Stimulated activated naive CD8-positive, alpha-beta T cell treated with anti-CD3 and anti-CD28 coated beads, Interleukin-15, Interleukin-2, amounts not matched to agents 100 U/mL and 50 U/mL, for 24 hours (primary cell): ENCODE measurements at places on chromosomes 1 and 21.

- no peak for DNase-seq
Observed at GRCh38 chr1:201266774-201267173, 16.5 kb upstream of the PKP1 start.

- DNase-seq, result no peak
Observed at GRCh38 chr1:179206812-179207211, 22.7 kb downstream of the ABL2 start.

DNA sequence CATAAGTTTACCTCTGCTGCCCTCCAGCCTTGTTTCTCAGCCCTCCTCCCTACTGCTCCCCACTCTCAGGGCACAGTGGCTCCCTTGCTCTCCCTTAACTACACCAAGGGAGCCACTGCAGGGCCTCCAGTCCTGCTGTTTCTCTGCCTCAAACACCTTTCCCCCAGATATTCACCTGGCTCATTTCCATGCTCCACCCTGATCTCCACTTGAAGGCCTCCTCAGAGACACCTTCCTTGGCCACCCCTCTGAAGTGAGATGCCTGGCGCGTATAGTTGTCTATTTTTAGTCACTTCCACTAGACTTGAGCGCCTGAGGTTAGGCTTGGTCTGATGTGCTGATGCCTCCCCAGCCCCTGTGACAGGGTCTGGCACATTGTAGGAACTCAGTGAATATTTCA, 34.9 kb downstream of the SEC16B start:
- DNase-seq, result no peak

GRCh38 chr1:183869230-183869629, 64.3 kb downstream of the RGL1 start:
- DNase-seq, result no peak

- no peak for DNase-seq
Observed at GRCh38 chr1:230139741-230140140, 72.7 kb downstream of the GALNT2 start.

DNA sequence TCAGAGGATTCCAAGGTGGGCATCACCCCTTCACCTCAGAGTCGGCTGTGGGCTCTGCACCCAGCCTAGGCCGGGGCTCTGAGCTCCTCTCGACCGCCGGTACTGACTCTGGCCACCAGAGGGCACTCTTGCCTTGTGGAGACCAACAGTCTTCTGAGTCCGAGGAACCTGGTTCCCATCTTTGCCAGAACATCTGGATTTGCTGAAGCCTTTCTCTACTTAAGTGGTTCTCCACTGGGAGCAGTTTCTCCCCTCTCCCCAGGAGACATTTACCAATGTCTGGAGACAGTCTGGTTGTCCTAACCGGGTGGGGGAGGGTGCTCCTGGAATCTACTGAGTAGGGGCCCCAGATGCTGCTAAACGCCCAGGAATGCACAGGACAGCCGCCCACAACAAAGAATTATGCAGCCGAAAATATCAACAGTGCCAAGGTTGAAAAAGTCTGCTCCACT, 9.4 kb downstream of the ETV3L start:
- peak; percentile 93 for DNase-seq

- DNase-seq, result no peak
Observed at GRCh38 chr1:3136532-3136931, 67.5 kb downstream of the PRDM16 start.

DNA sequence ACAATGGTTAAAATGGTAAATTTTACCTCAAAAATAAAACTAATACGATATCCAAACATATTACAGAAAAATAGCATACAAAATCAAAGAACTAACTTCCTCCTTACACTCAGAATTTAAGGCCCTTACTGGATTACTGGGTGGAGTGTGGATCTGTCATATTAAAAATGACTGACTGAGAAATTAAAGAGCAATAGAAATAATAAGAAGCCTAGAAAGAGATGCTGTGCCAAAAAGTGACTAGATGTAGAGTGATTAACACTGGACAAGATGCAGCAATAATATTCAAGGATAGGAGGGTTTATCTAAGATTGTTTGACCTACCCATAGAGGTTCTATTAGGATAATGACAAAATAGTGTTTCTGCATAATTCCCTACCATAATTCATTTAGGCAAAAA, 424.3 kb downstream of the SETD4 start:
- DNase-seq, result no peak

GRCh38 chr1:74811436-74812179, 78.7 kb downstream of the TYW3 start:
- no peak for DNase-seq

GRCh38 chr1:167820684-167821355, 93.1 kb downstream of the ADCY10 start:
- DNase-seq, result no peak

GRCh38 chr1:30808067-30808662, 50.6 kb upstream of the LAPTM5 start:
- no peak for DNase-seq

GRCh38 chr1:115239426-115239825, 98.6 kb downstream of the NGF start:
- no peak for DNase-seq

DNA sequence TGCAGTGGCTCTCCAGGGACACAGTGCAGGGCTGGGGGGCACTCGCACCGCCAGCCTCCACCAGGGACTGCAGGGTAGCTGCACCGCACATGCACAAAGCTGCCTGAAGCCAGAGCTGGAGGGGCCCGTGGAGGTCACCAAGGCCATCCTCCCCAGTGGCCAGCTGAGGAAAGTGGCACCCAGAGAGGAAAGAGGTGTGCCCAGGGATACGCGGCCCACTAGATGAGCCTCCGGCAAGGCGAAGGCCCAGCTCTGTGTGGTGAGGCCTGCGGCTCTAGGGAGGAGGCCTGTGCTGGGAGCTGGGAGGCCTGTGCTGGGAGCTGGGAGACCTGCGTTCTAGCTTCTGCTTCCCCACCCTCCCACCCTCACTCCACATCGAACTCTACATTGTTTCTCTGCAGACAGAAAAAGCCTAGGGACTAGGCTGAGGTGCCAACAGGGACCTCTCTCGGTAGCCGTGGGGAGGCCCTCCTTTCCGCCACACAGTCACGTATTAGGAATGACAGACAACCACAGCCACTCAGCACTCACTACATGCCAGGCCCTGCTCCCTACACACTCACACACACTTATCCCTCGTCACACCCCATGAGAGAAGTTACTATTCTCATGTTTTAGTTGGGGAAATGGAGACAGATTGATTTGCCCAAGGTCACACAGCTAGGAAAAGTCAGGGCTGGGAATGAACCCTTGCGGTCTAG, 921 bp upstream of the ASCL5 start:
- DNase-seq, result no peak

GRCh38 chr1:116944613-116945012, 34.9 kb downstream of the PTGFRN start:
- DNase-seq, result no peak

DNA sequence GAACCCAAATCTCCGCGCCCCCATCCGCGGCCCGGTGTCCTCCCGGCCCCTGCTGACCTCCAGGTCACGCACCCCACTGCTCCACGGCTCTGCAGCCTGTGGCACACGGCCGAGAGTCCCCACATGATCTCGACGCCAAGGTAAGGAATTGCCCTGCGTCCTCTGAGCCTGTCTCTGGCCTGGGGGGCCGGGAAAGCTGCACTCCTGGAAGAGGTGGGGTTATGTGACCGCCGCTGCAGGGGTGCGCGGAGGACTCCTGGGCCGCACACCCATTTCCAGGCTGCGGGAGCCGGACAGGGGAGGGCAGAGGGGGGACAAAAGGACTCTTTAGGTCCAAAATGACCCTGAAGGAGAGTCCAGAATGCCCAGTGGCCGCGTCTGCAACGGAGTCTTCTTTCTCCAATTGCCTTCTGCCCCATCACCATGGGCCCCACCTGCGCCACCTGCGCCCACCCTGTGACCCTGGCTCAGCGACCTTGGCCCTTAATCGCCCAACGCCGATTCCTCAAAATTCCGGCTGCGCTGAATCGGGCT, 997 bp upstream of the SIM2 start:
- DNase-seq, result no peak

GRCh38 chr1:22452481-22452957, 868 bp downstream of the ZBTB40 start:
- no peak for DNase-seq

DNA sequence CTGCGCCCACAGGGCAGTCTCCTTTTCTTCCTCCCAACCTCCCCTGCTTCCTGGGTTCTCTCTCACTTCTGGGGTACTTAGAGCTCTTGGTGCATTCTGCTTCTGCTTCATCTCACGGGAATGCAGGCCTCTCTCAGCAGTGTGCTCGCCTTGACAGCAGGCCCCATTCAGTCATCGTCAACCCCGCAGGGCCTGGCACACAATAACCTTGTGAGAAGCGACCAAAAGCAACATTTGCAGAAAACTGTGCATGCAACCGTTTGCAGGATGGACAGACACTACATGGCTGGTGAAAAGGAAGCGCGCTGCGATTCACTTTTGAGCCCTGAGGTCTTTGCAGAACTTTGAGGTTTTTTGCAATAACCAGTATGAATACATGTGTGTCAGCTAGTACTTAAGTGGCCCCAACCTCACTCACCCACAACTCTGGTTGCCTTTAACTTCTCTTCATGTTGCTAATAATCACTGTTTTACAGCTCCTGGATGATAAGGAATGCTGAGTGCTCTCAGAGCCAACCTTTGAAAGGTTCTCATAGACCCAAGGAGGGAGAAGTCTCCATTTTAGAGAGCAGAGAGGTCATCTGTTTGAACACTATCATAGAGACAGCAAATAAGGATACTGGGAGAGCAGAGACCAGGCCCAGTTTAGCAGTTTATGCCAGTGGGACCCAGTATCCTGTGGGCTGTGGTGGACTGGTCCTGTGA, 2.5 kb upstream of the CD160 start:
- DNase-seq, result no peak

- DNase-seq, result no peak
Observed at GRCh38 chr1:225835856-225836255, 25.9 kb downstream of the EPHX1 start.

- no peak for DNase-seq
Observed at GRCh38 chr21:29064850-29065481, 8.5 kb downstream of the CCT8 start.

- DNase-seq, result peak; percentile 55
Observed at GRCh38 chr1:65075123-65075976, 72.7 kb upstream of the AK4 start.

GRCh38 chr21:45845063-45845769, 136.4 kb upstream of the COL6A1 start:
- DNase-seq, result no peak

DNA sequence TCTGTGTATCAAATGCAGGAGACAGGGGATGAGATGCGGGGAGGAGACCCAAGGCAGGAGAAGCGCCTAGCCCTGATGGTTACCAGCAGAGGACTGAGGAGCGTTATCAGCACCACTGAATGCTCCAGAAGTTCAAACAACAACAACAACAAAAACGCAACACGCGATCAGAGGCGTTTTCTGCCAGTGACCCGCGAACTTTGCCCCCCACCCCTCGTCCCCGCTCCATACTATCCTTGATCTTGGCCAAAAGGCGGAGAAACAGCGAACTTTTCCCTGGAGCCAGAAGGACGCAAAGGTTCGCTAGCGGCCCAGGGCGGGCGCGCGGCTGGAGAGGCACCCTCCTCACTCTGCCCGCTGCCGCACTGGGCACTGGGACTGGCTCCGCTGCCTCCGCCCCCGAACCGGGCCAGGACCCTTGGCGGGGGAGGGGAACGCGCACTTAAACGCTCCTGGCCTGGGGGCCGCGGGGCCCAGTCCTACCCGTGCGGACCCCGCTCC, 699 bp downstream of the ECHDC2 start:
- no peak for DNase-seq

GRCh38 chr1:238647877-238648276, 738.5 kb upstream of the CHRM3 start:
- no peak for DNase-seq

DNA sequence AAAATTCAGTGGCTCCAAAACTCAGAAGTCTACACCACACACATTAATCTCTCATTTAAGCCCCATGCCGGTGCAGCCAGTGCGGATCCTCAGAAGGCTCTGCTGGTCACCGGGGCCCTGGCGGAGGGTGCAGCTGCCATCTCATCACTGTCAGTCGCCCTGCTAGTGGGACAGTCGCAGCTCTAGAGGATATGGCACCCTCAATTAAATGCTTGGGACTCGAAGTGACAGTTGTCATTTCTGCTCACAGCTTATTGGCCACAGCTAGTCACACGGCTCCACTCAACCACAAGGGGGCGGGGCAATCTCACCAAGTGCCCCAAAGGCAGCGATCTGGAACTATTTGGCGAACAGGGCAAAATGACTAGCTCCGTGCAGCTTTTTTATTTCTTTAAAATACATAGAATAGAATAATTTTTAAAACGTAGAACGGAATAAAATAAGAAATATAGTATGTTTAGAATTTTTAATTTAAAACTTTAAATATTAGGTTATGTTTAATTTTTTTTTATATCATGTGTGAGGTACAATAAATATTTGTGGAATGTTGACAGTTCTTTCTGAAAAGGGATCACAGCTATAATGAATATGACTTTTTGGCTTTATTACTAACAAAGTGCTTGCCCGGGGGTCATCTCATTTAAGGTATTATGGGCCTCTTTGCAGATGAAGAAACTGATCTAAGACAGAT, 8.0 kb upstream of the MAN1C1 start:
- DNase-seq, result peak; percentile 91

GRCh38 chr1:109689844-109690405, 2.3 kb downstream of the GSTM1 start:
- DNase-seq, result no peak

DNA sequence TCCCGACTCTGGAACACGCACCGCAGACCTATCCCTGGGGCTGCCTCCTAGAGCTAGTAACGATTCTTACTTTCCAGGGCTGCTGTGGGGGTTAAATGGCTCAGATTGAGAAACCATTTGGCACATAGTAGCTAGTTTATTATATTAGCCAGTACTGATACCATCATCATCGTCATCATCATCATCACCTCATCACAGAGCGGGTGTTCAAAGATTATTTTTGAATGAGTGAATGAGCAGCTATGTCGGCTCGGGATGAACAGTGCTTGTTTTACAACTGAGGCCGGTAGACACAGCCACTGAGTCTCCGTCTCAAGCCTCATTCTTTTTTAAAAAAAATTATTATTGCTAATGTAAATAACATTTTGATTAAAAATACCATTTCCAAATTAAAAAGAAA, 13.5 kb upstream of the AJAP1 start:
- DNase-seq, result no peak

- DNase-seq, result no peak
Observed at GRCh38 chr1:89906088-89906487, 85.3 kb downstream of the LRRC8D start.

DNA sequence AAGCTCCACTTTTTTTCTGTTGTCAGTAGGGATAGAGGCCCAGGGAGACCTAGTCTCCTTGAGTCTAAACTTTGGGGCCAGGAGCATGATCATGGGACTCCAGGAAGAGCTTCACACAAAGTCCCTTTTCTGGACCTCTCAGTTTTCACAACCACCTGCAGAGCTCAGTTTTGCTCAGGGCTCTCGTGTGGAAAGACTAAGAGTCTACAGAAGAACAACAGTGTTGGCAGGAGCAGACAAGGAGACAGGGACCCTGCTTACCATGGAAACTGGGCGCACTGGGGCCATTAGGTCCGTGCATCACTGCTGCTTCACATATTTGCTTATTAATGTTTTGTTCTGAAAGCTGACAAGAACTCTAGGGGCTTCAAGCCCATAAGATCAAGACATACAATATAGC, 63.9 kb upstream of the HSD17B7 start:
- DNase-seq, result no peak

- DNase-seq, result no peak
Observed at GRCh38 chr1:227369102-227369760, 50.9 kb upstream of the CDC42BPA start.

GRCh38 chr1:87615901-87616300, 287.2 kb downstream of the LMO4 start:
- no peak for DNase-seq
